GM23248 (cell line): ENCODE measurements at places on chromosomes 7 and 10. TPM values are rescaled to one million over a fixed set of nuclear protein-coding genes. Genes with fewer than 3 reads are reported as not detected.
A peak's percentile ranks its signal among the peaks of the same experiment; 100 is the strongest.

DNA sequence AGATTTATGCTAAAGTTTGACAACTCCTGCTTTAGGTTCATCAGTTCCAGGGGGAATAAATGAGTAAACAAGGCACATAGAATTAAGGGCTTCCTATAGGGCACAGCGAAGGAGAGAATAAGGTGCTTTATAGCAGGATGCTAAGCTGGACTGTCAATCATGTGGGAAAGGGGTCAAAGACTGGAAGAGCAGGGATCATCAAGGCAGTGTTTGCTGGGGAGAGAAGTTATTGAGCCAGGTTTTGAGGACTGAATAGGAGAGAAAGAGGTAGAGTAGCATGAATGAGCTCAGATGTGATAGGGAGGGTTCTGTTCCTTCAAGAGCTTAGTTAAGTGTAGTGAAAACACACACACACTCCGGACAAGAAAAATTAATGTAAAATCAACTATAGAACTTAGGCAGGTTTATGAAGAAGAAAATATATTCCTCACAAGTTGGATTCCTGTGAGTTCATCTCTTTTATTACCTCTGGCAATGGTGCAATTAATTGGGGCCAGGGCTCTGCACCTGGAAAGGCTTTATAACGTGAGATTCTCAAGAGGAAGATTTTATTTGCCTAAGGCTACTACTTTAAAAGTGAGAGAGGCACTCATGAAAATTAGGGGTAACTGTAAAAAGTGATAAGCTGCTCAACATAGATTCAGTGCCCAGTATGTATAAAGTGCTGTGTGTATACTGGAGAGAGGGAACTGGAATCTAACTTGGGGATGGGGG lies 222.4 kb downstream of the AUTS2 start:
- H3K4me1 ChIP-seq: peaks cover 10% of the 10 kb centered on the region
- H3K36me3 ChIP-seq: no peaks in the 10 kb centered on the region

The UTF1 gene
- not detected in 2 replicates for total RNA-seq

DNA sequence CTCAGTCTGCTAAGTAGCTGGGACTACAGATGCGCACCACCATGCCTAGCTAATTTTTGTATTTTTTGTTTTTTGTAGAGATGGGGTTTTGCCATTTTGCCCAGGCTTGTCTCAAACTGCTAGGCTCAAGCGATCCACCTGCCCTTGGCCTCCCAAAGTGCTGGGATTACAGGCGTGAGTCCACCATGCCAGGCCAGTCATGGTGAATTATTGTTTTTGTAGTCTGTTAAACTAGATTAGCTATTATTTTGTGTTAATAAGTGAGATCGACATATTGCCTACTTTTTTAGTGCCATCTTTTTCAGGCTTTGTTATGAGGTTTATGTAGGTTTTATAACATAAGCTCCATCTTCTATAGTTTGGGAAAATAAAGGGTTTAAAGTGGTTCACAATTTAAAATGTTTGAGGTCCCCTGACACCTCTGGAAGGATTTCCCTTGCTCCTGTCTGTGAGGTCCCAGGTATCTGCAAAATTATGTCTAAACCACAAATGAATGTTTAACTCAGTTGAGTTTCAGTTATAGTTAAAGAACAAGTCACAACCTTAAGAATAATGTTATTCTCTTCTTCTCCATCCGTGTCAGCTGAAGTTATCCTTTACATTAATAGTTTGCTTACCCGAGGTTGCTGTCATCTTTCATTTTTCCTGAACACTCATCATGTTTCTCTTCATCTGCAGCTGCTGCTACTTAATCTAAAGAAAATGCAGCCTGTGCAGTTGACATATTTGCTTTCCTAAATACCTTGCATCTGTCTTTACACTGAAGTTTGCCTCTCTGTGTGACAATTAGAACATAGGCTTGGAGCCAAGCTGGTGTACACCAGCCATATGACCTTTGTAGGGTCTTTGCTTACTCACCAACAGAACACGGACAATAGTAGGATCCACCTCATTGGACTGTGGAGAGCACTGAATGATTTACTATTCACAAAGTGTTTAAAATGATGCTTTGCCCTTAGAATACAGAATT lies 8.9 kb upstream of the VSTM4 start:
- H3K27me3 ChIP-seq: no peaks in the 10 kb centered on the region
- H3K4me1 ChIP-seq: peaks cover 3% of the 10 kb centered on the region; the same call in 1 of the 2 replicates
- DNase-seq: no peak
- no peak overlapping the region for H3K4me3 ChIP-seq
- no peak overlapping the region for H3K27ac ChIP-seq

DNA sequence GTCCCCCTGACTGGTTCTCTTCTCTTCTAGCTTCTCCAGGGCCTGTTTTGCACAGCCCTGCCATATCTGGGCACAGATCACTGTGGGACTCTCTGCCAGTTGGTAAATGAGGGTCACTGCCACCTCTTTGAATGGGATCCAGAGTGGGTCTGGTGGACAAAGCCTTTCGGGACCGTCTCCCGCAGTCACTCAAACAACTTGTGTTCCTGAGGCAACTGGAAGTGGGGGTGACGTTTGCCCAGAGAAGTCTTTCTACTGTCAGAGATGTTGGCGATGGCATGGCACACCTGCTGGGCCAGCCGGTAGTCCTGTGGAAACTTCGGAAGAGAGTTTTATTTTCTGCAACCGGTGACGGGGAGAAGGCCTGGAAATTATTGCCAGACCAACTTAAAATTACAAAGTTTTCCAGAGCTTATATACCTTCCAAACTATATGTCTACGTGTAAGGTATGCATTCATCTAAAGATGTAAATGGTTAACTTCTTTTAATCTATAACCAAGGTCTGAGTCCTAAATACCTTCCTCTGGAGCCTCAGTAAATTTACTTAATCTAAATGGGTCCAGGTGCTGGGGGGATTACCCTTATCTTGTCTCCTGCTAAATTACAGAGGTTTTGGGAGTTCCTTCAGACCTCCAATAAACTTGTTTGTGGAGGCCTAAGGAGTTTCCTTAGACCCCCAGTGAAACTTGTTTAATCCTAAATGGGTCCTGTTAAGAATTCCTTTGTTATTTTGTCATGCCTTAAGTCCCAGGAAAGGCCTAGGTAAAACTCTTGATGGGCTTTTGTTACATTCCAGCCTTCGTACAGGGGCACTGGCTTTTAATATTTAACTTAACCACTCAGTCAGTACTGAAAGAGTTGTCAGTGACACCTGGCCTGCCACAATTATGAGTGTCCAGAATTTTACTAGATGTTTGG lies 94.0 kb downstream of the NPSR1 start:
- no peak overlapping the region for H3K4me3 ChIP-seq
- no peaks in the 10 kb centered on the region for H3K36me3 ChIP-seq
- no peaks in the 10 kb centered on the region for H3K4me1 ChIP-seq
- H3K27me3 ChIP-seq: peaks cover 10% of the 10 kb centered on the region; the same call in 1 of the 2 replicates
- DNase-seq: no peak
- no peak overlapping the region for H3K27ac ChIP-seq

- no peaks in the 10 kb centered on the region for H3K4me1 ChIP-seq
- H3K27ac ChIP-seq: no peak overlapping the region
- no peaks in the 10 kb centered on the region for H3K36me3 ChIP-seq
- H3K4me3 ChIP-seq: no peak overlapping the region
- no peaks in the 10 kb centered on the region for H3K27me3 ChIP-seq
These were observed 12.6 kb downstream of the DPYSL4 start for GRCh38 chr10:132199268-132199853.

The MAD1L1 gene
- total RNA-seq: 57.0 and 69.8 TPM in 2 replicates

- H3K27me3 ChIP-seq: no peaks in the 10 kb centered on the region
- H3K36me3 ChIP-seq: no peaks in the 10 kb centered on the region
- H3K27ac ChIP-seq: peak overlapping the region; percentile 97
These were observed 135.9 kb downstream of the CUX1 start for GRCh38 chr7:101953248-101953819.

DNA sequence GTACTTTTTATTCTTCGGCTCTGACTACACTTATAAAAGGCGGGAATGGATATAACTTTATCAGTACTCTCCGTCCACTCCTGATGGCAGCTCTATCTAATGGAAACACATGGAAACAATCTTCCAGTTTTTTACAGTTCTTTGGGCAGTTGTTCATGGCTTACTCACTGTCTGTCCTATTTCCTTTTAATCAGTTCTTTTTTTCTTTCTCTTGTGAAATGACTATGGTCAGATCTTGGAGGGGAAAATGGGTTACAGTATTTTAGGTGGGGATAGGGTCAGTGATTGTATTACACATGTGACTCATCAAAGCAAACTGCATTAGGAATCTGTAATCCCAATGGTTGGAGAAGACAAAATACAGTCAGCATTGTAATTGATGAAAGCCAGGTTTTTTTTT lies 112.4 kb downstream of the BICC1 start:
- peak overlapping the region; percentile 66 for H3K27ac ChIP-seq
- H3K4me3 ChIP-seq: no peak overlapping the region
- no peaks in the 10 kb centered on the region for H3K27me3 ChIP-seq
- DNase-seq: peak; percentile 90
- H3K36me3 ChIP-seq: peaks cover 5% of the 10 kb centered on the region; the same call in 1 of the 2 replicates

The CDK1 gene
- 33.5 and 40.5 TPM in 2 replicates for total RNA-seq

GRCh38 chr10:36888925-36889573 lies 236.3 kb upstream of the ANKRD30A start:
- no peaks in the 10 kb centered on the region; the same call in 1 of the 2 replicates for H3K27me3 ChIP-seq
- no peaks in the 10 kb centered on the region for H3K4me1 ChIP-seq
- no peaks in the 10 kb centered on the region for H3K36me3 ChIP-seq
- no peak overlapping the region for H3K27ac ChIP-seq
- peak; percentile 24 for DNase-seq

- no peak for DNase-seq
- H3K4me3 ChIP-seq: no peak overlapping the region
These were observed 125.8 kb downstream of the ELMO1 start for GRCh38 chr7:37322831-37323230.

The NUTM2A gene
- 0.11 and 1.0 TPM in 2 replicates for total RNA-seq

DNA sequence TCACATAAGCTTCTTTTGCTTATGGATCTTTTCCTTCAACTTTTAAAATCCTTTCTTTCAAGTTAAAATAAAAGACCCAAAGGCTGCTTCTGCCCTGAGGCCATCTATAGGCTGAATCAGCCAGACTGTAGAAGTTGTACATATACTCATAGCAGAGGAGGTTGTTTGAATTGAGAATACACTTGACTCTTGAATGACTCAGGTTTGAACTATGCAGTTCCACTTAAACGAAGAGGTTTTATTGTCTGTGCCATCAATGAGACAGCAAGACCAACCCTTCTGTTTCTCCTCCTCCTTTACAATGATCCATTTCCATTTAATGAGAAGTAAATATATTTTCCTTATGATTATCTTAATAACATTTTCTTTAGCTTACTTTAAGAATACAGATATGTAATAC lies 5.8 kb downstream of the ZNF365 start:
- H3K27ac ChIP-seq: no peak overlapping the region
- peaks cover 42% of the 10 kb centered on the region for H3K4me1 ChIP-seq
- no peaks in the 10 kb centered on the region for H3K27me3 ChIP-seq
- DNase-seq: peak; percentile 85
- H3K4me3 ChIP-seq: no peak overlapping the region
- H3K36me3 ChIP-seq: no peaks in the 10 kb centered on the region
